Cortex of kidney (tissue), 1 donor: ENCODE measurements at places on chromosomes 12 and 14.

DNA sequence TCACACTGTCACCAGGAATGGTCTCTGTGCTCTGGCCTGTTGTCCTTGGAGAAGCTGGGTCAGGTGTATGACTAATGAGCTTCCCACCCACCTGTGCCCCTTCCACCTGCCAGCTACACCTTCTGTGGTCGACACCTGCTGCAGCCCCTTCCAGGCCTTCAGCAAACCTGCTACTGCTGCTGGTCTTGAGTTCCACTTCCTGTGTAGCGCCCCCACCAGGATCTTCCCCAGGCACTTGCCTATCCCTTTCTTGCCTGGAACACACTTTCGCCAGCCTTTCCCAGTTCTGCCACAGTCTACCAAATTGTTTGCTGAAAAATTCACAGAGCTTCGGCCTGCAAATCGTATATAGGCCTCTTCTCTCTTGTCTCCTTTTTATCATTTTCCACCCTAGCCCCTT, 75.3 kb downstream of the CRACR2A start:
- no peak for DNase-seq

DNA sequence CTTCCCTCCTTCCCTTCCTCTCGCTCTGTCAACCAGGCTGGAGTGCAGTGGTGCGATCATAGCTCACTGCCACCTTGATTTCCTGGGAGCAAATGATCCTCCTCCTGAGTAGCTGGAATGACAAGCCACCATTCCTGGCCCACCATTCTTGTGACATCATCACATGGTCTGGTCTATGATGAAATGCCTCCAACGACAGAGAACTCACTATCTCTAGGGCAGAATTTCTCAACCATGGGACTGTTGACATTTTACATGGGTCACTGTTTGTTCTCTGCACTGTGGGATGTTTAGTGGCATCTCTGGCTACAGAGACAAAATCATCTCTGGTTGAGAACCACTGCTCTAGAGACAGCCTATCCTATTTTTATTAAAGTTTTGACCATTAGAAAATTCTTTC, 9.7 kb downstream of the VRK1 start:
- no peak for DNase-seq

DNA sequence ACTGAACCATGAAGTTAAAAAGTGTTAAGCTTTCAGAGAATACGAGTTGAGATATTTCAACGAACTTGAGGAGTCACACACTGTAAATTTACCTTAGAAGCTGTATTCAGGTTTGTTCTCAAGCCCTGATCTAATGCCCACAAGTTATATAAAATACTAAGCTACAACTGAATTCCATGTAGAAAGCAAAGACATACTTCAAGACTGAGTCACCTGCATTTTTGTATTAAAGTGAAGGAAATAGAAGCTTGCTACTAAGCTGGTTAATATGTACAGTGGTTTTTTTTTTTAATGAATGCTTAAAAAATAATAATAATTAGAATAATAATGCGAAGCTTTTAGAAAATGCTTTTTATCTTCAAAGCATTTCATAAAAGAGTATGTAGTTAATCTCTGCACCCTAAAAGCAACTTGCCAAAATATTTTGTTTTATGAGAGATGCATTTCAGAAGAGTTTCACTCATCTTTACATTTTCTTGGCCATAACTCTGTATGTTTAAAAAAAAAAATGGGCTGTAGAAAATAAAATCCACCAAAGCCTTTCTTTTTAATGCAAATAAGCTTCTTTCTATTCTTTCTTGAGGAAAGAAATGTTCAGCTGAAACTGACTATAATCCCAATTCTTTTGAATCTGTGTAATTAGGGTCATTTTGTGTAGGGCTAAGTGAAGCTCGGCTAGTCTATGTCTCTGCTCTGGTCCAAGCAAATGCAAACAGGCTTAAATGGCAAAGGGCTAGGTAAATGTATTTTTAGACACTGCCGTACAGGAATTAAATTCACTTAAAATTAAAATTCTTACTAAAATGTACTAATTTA, 1047.5 kb upstream of the FLRT2 start:
- DNase-seq: no peak

- no peak for DNase-seq
Measured at GRCh38 chr14:77214216-77214615, 32.6 kb downstream of the TMEM63C start.

- DNase-seq: no peak
Measured at GRCh38 chr12:26761775-26762174, 71.2 kb downstream of the ITPR2 start.

GRCh38 chr12:72288911-72289310, 16.7 kb downstream of the TRHDE start:
- DNase-seq: no peak

GRCh38 chr14:90445011-90445410, 48.2 kb downstream of the CALM1 start:
- DNase-seq: no peak

DNA sequence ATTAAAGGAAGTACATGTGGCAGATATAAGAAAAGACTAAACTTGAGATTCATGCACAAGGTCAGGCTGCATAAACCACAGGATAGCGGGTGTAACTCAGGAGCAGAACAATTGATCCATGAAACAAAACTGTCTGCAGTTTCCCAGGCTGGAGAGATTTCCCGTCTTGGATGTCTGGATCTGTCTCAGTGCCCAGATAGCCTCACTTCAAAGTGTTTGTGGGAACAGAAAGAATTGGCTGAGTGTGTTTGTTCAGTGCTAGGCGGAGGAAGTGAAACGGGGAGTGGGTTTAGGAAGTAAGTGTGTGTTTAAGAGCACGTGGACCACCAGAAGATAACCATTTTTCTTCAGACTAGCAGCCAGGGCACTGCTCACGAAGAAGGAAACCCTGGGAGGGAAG, 1.4 kb upstream of the RNASE10 start:
- no peak for DNase-seq

- DNase-seq: no peak
Measured at GRCh38 chr12:115830633-115831032, 446.9 kb downstream of the MED13L start.

- no peak for DNase-seq
Measured at GRCh38 chr12:25416516-25416915, 136.6 kb downstream of the LMNTD1 start.

- no peak for DNase-seq
Measured at GRCh38 chr14:62682208-62682607, 363.1 kb downstream of the KCNH5 start.

DNA sequence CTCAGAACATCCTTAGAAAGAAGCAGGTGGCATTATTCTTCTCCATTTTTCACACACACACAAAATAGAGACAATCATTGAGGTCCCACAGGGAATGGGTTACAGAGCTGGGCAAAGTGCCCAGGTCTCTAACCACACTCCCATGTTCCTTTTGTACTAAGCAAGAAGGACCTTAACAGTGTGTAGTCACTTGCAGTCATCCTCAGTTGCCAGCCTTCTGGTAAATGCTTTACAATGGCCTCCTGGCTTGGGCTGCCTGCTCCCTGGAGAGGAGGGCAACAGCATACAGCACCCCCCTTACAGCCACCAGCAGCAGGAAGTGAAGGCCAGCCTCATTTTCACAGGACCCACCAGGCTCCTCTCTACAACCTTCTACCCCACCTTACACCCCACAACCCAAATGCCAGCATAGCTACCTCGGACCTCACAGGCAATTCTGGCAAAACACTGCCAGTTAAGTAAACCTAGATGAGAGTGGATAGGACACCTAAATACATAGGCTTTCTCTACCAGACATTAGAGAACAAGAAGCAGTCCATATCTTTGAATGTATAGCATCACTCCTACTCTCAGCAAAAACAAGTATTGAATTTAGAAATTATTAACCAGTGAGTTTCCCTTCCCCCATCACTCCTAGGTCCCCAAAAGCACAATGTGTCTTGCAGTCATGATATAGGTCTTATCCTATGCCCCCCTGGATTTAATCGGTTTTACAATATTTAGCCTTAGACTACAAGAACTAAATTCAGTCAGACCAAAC, 88.1 kb downstream of the PPP2R5E start:
- DNase-seq: no peak

GRCh38 chr14:69886453-69887242, 7.4 kb downstream of the SMOC1 start:
- no peak for DNase-seq

- no peak for DNase-seq
Measured at GRCh38 chr12:110199339-110200123, 75.4 kb downstream of the IFT81 start.

GRCh38 chr12:105474672-105475071, 144.2 kb downstream of the C12orf75 start:
- DNase-seq: no peak

DNA sequence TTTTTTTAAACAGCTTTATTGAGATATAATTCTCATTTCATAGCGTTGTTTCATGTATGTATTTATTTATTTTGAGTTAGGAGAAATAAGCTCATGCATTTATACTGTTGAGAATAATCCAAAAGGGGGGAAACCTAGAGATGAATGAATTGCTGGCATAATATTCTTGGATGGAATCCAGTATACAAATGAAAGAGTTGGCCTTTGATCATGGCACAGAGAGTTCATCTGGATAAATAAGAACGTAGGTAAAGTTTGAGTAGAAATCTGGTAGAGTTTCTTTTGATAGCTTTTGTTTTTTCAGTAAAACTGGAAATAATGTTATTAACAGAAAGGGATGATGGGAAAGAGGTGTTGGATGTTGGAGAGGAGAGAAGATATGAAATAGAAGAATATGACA, 166.2 kb downstream of the LRRK2 start:
- no peak for DNase-seq

DNA sequence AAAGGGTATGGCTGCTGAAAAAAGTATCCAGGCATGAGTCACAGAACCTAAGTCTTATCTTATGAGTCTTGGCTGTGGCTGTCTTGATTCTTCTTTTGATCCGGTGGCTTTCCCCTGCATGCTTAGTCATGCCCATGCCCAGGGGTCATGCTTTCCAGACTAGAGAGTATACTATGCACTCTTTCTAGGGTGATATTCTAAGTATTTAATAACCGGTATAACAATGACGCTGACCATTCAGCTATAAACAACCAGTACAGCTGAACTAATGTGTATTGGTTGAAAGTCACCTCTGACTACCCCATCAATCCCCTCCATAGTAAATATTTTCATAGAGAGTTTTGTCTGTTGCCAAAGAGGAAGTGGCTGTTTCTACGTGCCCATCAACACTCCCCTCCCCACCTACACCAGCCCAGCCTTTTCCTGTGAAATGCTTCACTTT, 34.7 kb upstream of the NRXN3 start:
- DNase-seq: no peak
